ENCODE measurements at places on chromosomes 3 and 15.

GRCh38 chr3:164814106-164814505 is 264.2 kb downstream of the SI start:
- no peak for DNase-seq

DNA sequence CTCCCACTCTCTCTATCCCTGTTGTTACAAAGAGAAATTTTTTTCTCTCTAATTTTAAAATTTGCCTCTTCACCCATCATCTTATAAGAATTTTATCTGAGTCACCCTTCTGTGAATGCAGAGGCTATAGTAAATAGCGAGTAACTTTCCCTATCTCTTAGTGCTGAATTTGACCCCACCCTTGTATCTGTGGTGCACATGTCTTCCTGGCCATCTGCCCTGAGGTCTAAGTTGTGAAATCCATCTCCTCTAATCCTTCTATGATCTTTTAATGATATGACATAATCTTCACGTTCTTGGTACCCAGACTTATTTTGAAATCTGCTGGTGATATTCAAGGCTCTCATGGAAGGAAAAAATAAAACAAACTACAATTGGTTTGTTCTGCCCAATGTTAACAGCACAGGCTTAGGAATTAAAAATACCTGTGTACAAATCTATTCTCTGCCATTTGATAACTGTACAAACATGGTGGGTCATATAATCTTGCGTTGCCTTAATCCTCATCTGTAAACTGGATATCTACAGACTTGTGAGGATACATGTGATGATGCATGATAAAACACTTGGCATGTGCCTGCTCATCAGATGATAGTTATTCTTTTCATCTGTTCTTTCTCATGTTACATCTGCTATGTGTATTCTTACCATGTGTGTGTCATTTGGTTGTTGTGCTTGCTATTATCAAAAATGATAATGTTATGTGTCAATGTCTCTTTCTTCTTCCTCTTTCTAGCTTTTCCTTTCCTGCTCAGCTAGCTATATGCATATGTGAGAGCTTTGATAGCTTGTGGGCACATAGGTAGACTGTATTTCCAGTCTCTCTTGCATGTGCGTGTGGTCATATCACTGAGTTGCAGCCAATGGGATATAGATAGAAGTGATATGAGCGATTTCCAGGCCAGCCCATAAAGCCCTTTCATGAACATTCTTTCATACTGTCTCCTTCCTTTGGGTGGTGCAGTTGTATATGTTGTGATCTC is 13.7 kb upstream of the CCR3 start:
- DNase-seq, result no peak

DNA sequence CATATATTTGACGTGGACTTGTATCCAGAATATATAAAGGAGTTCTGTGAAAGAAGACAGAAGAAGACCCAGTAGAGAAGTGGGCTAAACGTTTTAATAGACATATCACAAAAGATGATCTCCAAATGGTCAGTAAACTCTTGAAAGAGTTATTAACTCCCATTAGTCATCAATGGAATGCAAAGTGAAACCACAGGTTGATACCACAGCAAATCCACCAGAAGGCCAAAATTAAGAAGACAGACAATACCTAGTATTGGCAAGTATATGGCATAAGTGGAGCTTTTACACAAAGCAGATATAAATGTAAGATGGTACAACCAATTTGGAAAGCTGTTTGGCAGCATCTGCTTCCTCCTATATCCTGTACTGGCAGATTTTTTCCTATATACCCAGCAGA is 6.0 kb downstream of the SPATA16 start:
- no peak for DNase-seq

DNA sequence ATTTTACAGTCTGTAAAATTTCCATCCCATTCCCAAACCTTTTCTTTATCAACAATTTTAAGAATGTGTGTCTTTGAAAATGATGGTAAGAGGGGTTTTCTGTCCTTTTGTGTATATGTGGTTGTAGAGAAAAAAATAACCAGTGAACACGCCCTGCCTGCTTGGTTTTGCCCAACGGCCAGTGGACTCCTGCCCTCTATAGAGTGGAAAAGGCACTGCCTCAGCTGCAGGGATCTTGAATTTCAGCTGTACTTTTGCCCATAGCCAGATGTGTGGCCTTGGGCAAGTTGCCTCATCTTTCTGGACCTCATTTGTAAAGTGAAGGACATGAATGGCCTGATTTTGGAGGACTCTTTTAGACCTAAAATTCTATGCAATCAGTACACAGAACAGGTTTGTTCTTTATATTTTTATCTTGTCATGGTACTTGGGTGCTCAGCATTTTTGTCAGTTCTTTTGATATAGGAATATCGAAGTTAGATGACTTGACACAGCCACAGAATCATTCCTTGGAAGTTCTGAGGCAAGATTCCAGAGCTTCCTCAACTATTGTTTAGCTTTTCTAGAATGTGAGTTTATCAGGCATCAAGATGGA is 81.0 kb downstream of the CLDN11 start:
- DNase-seq, result peak; percentile 62

- no peak for DNase-seq
These were observed 127.2 kb downstream of the SHOX2 start for GRCh38 chr3:157979022-157979421.

DNA sequence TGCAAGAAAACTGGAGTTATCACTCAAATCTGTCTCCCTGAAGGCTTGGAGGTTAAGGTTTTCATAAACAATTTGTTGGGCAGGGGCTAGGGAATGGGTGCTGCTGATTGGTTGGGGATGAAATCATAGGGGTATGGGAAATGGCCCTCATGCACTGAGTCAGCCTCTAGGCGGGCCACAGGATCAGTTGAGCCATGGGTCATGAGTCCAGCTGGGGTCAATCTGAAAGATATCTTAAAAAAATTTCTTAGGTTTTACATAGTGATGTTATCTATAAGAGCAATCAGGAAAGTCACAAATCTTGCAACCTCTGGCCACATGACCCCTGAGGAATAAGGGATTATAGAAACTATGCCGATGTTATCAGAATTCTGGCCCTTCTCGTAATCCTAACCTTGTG is 491.7 kb downstream of the ZIC1 start:
- no peak for DNase-seq

GRCh38 chr3:97131476-97131875 is 317.1 kb downstream of the EPHA6 start:
- DNase-seq, result no peak

DNA sequence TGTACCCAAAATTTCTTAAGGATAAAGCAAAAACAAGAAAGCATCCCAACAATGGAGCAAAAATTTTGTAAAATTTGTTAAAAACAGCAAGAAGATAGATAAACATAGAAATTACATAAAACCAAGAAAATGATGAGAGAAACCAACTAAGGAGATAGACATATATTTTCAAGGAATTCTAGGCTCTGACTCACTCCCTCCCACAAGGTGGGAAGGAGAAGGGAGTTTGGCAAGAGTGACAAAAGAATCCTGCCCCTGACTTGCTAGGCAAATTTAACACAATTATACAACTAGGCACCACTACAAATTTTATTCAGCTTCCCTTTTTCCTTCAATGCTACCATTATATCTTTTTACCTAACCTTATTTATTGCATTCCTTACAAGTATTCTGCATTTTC is 70.9 kb downstream of the MYO9A start:
- DNase-seq, result no peak

- DNase-seq, result no peak
These were observed 8.1 kb downstream of the STX19 start for GRCh38 chr3:94020293-94020692.

DNA sequence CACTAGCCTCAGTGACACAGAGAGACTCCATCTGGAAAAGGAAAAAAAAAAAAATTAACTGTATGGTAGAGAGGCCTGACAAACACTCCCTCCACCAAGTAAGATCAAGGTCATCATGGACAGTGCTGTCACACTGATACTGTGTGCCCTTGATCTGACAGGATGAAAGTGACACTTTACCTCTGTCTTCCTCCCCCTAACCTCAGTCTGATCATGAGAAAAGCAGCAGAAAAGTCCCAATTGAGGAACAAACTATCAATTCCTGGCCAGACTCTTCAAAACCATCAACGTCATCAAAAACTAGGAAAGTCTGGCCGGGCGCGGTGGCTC is 26.7 kb downstream of the PGPEP1L start:
- no peak for DNase-seq

- DNase-seq, result no peak
These were observed 37.0 kb downstream of the ITGB5 start for GRCh38 chr3:124850212-124850611.

DNA sequence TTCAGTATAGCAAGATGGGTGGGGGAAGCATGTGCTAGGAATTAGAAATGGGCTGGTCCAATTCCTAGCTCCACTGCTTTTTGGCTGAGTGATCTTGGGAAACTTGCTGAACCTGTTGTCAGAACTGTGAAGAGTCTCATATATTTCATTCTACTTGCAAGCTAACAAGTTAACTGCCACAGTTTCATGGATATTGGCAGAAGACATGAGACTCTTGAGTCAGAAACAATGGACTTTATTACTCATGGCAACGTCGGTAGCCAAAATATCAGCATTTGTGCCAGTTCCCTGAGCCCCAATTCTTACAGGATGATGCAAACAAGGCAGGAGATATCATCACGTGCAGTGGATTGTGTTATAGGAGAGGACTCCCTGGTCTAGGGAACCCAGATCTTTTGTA is 26.6 kb upstream of the PLAAT1 start:
- DNase-seq, result no peak

DNA sequence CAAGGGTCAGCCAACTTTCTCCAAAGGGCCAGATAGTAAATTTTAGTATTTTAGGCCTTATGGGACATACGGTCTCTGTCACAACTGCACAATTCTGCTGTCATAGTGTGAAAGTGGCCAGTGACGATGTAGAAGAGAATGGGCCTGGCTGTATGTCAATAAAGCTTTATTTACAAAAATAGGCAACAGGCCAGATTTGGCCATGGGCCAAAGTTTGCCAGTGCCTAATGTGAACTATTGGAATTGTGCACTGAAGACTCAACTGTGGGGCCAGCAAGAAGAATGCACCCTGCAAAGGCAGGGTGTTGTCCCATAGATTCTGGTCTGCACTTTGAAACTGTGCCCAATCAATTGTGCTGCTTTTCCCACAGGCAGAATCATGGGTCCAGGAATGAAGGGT is 69.4 kb upstream of the PRR23E start:
- DNase-seq, result no peak

- DNase-seq, result peak; percentile 73
These were observed 66.9 kb upstream of the PRR23C start for GRCh38 chr3:139111392-139112229.

DNA sequence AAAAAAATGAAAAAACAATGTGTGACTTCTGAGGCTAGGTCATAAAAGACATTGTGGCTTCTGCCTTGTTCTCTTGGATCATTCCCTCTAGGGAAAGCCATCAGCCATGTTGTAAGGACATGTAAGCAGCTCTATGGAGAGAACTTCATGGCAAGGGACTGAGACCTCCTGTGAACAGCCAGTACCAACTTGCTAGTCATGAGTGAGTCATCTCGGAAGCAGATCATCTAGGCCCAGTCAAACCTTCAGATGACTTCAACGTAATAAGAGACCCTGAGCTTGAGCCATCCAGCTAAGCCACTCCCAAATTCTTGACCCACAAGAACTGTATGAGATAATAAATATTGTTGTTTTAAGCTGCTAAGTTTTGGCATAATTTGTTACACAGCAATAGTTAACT is 4.9 kb downstream of the MON1A start:
- DNase-seq, result no peak

- no peak for DNase-seq
These were observed 84.0 kb upstream of the PXYLP1 start for GRCh38 chr3:141147657-141148056.

DNA sequence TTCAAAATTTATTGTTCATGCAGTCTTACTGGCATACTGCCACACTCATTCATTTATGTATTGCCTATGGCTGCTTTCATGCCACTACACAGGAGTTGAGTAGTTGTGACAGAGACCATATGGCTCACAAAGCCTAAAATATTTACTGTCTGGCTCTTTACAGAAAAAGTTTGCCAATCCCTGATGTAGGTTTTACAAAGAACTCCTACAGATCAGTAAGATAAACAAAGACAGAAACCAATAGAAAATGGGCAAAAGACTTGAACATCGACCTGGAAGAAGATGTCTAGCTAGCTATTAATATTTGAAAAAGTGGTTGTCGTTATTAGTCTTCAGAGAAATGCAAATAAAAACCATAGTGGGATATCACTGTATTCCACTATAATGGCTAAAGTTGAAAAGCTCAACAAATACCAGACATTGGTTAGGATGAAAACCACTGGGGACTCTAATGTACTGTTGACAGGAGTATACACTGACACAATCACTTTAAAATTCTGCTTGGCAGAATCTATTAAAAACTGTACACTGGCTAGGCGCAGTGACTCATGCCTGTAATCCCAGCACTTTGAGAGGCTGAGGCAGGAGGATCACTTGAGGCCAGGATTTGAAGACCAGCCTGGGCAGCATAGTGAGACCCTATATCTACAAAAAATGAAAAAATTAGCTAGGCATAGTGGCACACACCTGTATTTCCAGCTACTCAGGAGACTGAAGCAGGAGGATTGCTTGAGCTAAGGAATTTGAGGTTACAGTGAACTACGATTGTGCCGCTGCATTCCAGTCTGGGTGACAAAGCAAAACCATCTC is 87.7 kb downstream of the NEO1 start:
- DNase-seq, result no peak

GRCh38 chr15:72229076-72229946 is 1.7 kb downstream of the PKM start:
- peak; percentile 54 for DNase-seq

GRCh38 chr15:62603742-62604141 is 438.7 kb upstream of the C2CD4B start:
- no peak for DNase-seq

- no peak for DNase-seq
These were observed 40.3 kb upstream of the ZNF385D start for GRCh38 chr3:21791356-21791755.

GRCh38 chr15:73483053-73483452 is 40.1 kb downstream of the REC114 start:
- no peak for DNase-seq

- DNase-seq, result no peak
These were observed 3.1 kb downstream of the RCCD1 start for GRCh38 chr15:90957791-90958190.

- no peak for DNase-seq
These were observed 755.9 kb upstream of the LMCD1 start for GRCh38 chr3:7745711-7746110.

GRCh38 chr3:196590279-196590678 is 21.8 kb downstream of the FBXO45 start:
- DNase-seq, result no peak

GRCh38 chr3:2303566-2303965 is 204.9 kb downstream of the CNTN4 start:
- DNase-seq, result peak; percentile 45

GRCh38 chr3:129783470-129783869 is 110.0 kb downstream of the TMCC1 start:
- no peak for DNase-seq

DNA sequence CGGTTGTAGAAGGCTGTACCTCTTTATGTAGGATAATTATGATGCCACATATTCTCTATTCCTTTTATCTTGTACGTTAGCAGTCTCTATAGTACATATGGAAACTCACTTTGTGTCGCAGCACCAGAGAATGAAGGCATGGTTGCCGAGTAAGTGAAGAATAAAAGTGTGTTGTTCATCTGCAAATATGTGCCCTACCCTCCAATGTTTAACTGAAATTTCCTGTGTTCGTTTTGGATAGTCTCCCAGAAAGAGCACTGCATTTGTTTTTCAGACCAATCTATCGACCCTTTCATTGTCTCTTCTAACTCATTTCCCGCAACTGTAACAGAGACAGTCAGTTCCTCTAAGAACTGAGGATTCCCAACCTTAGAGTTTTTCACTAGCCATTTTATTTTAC is 592.8 kb downstream of the TUSC7 start:
- DNase-seq, result no peak
